ENCODE measurements at places on chromosomes 5 and 9. TPM values are rescaled to one million over a fixed set of nuclear protein-coding genes. Genes with fewer than 3 reads are reported as not detected.

DNA sequence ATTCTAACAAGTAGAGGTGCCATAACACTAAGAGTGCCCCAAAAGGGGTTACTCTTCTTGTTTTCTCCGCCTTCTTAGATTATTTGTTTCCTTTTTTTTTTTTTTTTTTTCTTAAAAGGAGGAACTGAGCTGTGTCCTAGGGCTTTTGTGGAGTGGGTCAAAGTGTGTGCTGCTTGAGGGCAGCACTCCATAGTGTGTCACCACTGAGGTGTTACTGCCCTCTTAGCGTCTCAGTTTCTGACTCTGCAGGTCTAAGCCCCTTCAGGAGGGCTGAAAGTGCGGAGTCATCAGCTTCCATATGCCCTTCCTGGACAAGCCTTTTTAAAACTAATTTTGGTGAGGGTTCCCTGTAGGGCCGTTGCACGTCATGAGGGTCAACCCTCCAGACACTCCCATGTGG is 12.6 kb upstream of the NANS start:
- no peak for DNase-seq

The MTREX gene
- 42.8 TPM for polyA plus RNA-seq

The RNF130 gene
- 37.2 TPM for polyA plus RNA-seq

- no peak for DNase-seq
Observed at GRCh38 chr5:60521376-60522291, 178.3 kb downstream of the DEPDC1B start.

The TLX3 gene
- polyA plus RNA-seq = not detected

- peak; percentile 99 for DNase-seq
Observed at GRCh38 chr5:54310433-54311175, at the start of gene ARL15. Gene ARL15 (minus strand): TSS chr5:54310573.

The GNAQ gene
- 8.3 TPM for polyA plus RNA-seq

DNA sequence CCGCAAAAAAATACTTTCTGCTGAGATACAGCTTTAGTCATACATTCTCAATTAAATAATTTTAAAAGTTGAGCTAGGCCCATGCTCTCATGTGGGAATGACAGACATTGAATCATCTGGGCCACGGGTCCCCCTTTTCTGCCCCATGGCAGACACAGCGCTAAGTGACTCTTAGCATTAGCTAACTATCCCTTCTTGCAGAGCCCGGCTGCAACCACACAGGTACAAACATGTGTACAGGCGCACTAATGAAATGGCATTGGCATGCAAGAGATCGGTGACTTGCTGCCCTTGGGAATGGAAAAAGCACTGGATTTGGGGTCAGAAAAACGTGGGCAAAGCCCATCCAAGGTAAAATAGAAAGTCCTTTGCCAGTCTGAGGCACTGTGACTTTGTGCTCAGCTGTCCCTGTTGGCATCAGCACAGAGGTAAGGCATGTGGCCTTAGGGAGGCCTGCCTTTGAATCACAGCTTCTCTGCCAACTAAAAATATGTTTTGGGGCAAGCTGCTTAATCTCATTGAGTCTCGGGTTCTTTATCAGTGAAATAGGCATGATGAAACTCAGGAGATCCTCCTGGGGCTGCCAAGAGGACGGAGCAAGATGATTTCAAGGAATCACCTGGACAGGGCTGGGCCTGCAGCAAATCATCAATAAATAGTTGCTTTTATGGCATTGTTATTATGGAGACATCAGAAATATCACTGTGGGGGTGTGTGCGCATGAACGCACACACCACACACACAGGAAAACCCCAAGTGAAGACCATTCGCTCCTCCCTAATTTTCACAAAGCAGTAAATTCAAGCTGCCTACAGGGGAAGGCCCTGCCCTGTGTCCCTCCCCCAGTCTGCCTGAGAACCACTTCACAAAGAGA is 54.2 kb downstream of the WHRN start:
- no peak for DNase-seq

DNA sequence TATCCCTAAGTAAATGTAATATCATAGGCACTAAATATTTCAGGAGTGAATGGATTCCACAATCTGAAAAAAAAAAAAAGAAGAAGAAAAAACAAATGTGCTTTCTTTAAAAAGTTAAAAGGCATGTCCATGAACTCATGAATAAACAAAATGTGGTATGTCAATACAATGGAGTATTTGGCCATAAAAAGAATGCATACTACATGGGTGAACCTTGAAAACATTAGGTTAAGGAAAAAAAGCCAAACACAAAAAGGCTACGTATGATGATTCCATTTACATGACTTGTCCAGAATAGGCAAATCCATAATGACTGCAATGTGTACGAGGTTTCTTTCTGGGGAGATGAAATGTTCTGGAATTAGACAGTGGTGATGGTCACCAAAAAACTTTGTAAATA is 45.3 kb downstream of the FNIP1 start:
- DNase-seq = no peak

The TMEM171 gene
- polyA plus RNA-seq = 0.89 TPM

DNA sequence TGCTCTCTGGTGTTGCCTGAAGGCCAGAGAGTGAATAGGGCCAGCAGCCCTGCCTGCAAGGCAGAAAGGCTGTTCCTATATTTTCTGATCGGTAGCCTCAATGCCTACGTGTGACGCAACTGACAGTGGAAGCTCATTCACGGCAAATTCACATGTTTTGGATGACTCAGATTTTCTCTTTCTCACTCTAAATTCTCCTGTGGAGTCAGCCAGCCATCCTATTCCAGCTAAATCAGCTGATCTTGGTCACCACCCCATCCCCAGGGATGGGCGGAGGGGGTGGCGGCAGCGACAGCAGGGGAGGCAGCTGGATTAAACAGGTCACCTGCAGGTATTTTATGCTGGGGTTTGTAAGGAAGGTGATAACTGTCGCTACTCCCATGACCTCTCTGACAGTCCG is 52.3 kb downstream of the ZNF510 start:
- DNase-seq = no peak

DNA sequence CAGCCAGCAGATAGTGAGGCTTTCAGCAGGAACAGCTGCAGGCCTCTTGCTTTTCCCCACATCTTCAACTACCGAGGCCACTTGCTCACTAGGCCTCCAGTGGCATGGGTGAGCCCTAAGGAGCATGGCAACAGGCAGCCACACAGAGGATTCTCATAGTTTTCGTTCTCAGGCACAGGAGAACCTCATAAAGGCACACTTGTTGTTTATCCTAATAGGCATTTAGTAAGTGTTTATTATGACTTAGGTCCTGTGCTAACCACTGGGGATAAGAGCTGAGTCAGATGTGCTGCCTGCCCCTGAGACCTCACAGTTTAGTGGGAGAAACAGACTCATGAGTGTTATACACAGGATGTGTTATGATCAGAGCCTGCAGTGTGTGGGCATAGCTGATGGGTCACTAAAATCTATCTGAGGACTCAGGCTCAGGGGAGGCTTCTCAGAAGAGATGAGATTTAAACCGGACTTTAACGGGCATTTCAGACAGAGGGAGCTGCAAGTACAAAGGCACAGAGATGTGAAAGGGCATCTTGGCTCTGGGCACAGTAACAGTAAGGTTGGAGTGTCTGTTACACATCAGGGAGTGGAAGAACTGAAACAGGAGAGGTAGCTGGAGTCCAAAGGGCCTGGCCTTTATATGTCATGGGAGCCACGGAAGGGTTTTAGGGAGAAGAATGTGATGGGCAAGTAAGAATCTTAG is 21.0 kb upstream of the HEMGN start:
- no peak for DNase-seq

DNA sequence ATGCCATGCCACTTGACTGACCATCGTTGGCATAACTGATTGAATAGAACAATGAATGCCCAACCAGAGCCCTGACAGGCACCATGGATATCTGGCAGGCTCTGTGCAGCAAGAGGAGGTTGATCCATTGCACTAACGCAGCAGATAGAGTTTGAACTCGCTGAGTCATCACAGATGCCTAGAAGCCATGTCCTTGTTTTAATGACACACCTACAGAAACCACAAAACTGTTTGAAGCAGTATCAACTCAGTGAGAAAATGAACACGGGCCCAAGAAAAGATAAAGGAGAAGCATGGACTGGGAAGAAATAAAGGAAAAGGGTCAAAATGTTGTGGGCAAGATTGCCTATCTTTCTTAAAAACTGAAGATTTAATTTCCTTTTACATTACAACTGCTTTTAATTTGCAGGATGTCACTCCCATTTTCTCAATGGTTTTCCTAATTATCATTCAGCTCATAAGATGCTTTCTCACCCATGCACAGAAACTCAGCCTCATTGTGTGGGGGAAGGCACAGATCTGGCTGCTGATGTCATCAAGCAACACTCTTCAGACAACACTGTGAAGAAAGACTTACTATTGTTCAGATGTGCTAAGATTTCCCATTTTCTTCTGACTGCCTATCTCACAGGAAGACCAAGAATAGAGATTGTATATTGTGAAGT is 129.0 kb downstream of the PIK3R1 start:
- DNase-seq = no peak

The NIM1K gene
- 0.18 TPM for polyA plus RNA-seq

GRCh38 chr5:6632324-6632887 is 438 bp downstream of the NSUN2 start:
- no peak for DNase-seq

DNA sequence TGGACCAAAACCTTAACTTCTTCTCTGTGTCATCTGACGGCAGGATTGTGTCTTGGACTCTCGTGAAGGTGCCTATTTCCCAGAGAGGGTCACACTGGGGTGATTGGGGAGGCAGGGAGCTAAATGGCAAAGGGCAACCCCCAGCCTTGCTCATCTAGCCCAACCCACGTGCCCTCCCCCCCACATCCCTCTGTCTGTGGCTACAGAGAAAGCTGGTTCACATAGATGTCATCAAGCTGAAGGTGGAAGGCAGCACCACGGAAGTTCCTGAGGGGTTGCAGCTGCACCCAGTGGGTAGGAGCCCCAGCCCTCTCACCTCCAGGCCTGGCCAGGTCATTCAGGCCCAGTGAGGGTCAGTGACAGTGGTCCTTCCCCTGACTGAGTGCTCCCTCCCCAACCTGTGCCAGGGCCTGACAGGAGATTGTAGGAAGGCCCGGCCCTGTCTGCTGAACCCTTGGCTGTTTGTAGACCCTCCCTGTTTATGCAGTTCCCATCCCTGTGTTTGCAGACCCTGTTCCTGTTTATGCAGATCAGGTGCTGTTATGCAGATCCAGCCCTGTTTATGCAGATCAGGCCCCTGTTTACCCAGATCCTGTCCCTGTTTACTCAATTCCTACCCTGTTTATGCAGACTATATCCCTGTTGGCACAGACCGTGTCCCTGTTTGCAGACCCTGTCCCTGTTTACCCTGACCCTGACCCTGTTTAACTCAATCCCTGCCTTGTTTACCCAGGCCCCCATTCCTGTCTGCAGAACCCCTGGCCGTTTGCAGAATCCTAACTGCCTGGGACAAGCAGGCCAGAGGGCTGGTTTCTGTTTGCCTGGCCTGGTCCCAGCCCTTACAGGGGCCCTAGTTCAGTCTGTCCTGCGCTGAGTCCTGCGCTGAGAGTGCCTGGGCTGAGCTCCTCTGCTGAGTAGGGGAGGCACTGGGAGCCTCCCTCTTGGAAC is 10.4 kb downstream of the ENHO start:
- DNase-seq = no peak

DNA sequence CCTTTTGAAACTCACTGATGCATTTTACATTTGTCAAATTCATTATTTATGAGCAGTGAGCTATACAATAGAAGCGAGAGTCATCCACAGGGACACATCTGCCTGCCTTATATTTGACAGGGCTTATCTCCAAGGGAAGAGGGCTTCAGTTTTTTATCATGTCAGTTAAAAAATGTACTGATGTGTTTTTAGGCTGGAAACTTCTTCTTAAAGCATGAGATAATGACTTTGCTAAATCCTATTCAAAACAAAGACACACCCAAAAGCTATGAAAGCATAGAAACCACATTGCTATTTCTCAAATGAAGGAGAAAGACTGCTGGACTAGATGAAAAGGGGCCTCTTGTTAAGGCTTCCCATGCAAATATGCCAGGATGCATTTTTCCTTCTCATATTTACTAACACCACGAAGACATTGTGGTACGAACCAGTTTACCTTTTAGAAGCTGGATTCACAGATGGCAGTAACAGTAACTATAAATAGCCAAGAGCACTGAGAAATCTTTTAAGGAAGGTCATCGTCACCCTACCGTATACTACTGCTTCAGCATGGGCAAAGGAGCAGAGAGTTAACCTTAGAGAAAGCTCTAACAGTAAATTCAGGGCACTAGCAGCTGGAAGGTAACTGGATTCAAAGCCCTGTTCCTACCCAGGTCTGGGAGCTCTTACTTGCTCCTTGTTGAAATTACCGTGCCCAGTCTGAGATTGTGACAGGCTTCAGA is 86.3 kb upstream of the IFNK start:
- no peak for DNase-seq

GRCh38 chr5:168014433-168015123 is 276.9 kb upstream of the WWC1 start:
- no peak for DNase-seq

GRCh38 chr5:132246806-132247205 is 10.7 kb upstream of the PDLIM4 start:
- no peak for DNase-seq

The CMBL gene
- polyA plus RNA-seq = 99.4 TPM

DNA sequence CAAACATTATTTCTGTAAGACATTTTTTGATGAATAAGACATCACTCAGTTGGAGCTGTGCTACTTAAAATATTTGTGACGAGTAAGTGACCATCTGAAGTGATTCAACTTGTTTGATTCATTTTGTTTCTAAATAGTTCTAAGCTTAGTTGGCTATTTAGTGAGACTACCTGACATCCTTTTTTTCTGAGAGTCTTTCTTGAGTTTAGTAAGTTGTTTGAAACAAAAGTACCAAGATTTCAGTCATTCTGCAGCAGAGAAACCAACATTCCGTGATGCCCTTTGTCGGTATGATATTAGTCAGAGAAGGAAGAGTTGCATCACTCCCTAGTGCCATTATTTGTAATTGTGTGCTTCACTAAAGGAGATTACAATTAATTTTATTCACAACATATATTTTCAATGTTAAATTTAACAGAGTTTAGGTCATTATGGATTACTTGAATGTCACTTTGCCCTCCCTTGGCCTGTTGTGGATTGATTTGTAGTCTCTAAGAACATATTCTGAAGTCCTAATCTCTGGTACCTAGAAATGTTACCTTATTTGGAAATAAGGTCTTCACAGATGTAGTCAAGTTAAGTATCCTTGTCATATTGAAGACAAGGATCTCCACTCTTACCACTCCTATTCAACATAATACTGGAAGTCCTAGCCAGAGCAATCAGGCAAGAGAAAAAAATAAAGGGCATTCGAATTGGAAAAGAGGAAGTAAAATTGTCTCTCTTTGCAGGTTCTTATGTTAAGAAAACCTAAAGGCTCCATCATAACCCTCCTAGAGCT is 212.2 kb downstream of the PCSK1 start:
- no peak for DNase-seq

DNA sequence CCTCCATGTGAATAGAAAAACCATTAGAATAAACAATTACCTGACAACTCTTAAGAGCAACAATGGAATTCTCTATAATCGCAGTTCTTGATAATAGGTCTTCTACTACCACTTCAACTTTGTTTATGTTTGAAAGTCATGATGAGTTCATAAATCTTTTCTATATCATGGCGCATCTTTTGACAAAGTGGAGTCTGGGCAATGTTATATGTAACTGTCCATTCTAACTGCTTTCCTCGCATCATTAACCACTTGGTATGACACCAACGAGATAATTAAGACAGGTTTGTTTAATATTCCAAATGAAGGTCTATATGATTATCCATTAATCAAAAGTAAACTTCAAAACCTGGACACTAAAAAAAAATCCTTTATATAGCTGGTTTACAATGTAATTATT is 272.0 kb downstream of the DENND1A start:
- DNase-seq = no peak
